ENCODE measurements at places on chromosomes 11 and 22.
A peak's percentile ranks its signal among the peaks of the same experiment; 100 is the strongest.

- DNase-seq, result no peak
Observed at GRCh38 chr22:48084041-48084728, 1321.7 kb downstream of the TBC1D22A start.

GRCh38 chr11:34625576-34625975 is 4.7 kb downstream of the EHF start:
- DNase-seq, result no peak

- DNase-seq, result no peak
Observed at GRCh38 chr11:121595717-121596161, 143.0 kb upstream of the SORL1-AS1 start.

GRCh38 chr11:68950270-68950669 is 30.5 kb downstream of the MRGPRD start:
- DNase-seq, result no peak

GRCh38 chr11:63826471-63827190 is 12.3 kb upstream of the MARK2 start:
- DNase-seq, result no peak

DNA sequence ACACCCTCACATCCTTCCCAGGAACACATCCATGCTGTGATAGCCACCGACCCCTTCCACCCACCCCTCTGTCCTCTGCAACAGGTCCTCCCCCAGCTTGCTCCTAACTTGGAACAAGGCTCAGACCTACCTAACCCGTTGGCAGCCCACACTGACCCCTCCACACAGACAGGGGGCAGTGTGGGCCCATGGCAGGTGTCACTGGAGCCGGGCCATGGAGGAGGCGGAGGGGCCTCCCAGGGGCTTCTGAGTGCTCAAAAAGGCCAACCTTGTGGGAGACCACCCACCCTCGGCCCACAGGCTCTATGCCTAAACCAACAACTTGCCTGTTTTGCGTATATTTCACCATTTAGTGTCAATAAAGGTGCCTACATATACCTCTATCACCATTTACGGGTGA is 57.0 kb downstream of the CERK start:
- DNase-seq, result no peak

DNA sequence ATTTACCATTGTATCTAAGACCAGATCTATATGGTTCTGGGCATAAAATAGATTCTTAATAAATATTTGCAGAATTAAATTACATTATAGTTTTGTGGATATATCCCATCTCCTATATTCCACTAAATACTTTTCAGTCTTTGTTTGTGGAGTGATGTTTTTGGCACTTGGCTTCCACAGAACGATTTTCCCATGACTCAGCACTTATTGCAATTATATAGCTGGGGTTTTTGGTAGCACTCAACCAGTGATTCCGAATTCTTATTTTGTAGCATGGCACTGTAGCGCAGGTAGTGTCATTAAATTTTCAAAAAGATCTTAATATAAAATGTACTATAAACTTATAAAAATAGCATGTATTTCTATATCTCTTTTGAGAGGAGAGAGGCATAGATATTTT is 221.2 kb downstream of the TRPC6 start:
- no peak for DNase-seq

GRCh38 chr22:23831781-23832180 is 7.0 kb downstream of the DERL3 start:
- no peak for DNase-seq

DNA sequence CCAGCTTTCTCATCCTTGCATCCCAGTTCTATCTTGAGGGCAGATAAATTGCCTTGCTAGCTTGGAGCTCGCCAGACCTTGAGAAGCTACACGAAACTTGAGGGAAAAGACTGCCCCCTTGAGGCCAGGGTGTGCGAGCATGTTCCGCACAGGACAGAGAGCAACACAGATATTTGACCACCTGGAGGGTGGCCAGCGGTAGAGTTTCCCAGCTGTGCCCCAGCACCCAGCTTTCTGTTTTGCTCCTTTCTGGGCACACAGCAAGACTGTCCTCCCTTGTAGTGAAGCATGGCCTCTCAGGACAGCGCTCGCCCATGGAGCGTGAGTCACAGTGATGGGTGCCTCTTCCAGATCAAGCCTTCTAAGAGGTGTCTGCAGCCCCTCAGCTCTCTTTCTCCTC is 23.5 kb downstream of the SPATA19 start:
- DNase-seq, result no peak

GRCh38 chr11:1772270-1773130 is 8.8 kb upstream of the CTSD start:
- peak; percentile 77 for DNase-seq

DNA sequence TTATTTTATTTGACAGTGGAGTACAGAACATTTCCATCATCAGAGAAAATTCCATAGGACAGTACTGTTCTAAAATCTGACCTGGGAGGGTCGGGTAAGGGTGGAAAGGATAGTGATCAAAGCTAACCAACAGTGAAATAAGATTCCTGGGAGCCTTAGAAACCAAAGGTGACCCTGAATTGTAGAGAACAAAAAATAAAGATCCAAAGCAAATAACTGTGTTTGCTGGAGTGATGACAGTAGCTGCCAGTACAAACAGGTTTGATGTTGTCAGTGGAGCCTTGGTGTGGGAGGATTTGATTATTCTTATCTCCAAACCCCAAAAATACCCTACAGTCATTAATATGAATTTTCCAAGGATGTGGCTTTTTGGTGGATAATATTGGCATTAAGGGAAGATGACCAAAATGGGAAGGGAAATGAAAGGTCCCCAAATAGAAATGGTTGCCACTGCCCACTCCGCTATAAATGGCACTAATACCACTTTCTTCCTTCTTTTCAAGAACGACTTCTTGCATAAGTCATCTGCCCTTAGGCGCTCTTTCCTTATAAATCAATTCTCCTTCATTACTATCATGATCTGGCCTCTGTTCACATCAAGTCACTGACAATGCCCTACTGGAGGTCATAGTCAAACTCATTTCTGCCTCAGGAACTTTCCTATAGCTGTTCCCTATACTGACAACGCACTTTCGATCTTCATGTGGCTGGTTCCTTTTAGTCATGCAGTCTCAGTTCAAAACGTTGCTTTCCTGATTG is 44.4 kb downstream of the EHF start:
- no peak for DNase-seq

- DNase-seq, result no peak
Observed at GRCh38 chr11:22461626-22462025, 123.4 kb downstream of the SLC17A6 start.

DNA sequence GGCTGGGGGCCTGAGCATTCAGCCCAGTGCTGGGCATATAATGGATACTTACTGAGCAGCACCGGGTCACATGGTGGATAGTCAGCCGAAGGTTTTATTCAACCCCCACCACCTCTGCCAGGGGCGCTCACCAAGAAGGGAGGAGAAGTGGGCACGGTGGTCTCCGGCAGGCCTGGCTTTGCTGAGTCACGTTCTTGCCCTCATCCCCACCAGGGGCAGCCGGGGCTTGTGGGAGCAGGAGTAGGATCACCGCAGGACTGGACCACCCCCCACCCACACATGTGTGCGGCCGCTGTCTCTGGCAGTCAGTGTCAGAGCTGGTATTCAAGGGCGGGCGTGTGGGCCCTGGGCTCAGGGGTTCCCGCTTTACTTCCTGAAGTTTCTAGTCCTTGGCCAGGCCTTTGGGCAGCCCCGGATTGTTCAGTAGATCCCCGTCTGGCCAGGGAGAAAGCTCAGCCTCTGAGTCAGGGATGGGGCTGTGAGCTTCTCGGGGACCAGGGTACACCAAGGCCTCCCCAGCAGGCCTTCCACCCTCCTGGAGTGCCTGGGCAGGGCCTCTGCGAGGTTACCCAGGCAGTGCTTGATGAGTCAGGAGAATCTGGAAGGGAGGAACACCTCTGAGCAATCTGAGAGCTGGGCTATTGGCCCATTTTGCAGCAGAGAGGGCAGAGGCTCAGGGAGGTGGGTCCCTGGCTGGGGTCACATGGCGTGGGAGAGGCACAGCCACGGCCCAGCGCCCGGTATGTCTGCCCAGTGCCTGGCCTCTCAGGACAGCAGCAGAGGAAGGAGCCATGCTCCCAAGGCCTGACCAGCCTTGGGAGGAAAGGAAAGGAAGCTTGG is 60.6 kb downstream of the RTL6 start:
- no peak for DNase-seq

DNA sequence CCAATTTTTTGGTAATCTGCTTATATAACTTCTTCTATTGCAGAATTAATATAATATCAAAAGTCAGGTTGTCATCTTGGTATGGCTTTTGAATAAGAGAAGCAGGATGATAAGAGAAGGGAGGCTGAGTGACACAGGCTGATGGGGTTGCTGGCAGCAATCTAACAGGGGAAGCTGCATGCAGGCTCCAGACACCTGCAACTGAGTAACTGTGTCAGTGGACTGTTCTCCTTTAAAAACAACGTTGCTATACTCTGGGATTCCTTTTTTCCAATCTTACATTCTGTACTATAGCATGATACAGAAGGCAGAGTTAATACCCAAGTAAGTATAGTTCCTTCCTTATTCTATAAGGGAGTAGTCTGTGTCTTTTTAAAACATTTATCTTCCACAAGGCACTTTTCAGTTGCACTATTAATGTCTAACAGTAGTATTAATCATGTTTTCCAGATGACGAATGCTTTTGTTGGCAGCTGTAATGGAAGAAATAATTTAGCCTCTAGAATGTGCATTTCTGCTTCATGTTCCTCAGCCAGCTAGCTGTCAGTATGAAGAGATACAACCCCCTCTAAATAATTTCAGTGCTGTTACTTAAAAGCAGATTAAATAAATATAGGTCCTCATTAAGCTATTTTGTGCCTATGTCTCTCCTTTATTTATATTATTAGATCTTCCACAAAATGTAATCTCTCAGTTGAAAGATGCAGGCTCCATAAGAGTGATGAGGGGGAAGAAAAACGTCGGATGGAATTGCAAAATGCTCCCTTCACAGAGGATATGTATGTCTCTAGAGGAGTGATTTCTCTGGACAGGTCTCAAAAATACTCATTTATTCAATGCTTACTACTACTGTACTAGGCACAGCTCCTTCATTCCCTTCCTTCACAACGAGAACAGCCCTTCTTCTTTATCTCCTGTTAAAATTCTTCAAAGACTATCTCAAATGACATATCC is 50.8 kb downstream of the ATG16L2 start:
- DNase-seq, result no peak

DNA sequence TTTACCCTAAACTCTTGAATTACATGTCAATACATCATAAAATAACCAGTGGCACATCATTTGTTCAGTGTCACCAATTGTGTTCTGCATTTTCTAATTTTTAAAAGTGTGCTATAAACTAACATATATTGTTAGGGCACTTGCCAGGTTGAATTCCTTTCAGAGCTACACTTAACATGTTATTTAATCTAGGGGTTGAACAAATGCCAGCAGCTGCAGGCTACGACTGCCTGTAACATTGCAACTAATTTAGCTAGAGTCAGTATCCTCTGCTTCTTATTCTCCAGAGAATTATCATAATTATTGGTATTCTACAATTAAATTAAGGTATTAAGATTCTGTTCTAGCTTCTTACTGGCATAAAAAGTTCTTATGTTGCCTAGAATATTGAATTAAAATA is 46.4 kb upstream of the ARHGAP42 start:
- no peak for DNase-seq

DNA sequence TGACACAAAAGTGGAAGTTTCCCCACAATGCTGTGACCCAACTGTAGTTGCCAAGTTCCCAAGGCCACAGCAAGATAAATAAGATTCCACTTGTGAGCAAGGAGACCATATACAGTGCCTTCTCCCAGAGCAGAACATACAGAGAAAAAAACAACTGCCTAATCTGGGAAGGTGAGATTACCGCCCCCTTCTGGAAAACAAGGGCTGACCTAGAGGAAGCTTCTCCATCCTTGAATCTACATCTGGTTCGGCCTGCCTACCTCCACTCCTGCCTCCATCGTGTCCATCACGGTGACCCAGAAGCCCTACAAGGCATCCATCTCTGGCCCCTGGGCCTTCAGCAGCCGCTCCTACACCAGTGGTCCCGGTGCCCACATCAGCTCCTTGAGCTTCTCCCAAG is 6.1 kb upstream of the RNASEH2C start:
- DNase-seq, result no peak

GRCh38 chr11:34630544-34630943 is 9.7 kb downstream of the EHF start:
- DNase-seq, result no peak

- DNase-seq, result no peak
Observed at GRCh38 chr22:27456696-27457503, 344.7 kb downstream of the MN1 start.

GRCh38 chr22:26214466-26214865 is 45.2 kb downstream of the SEZ6L start:
- no peak for DNase-seq

GRCh38 chr11:57979532-57980079 is 44.1 kb upstream of the OR9Q1 start:
- no peak for DNase-seq

GRCh38 chr11:26780376-26781085 is 58.7 kb upstream of the SLC5A12 start:
- DNase-seq, result no peak

- DNase-seq, result no peak
Observed at GRCh38 chr11:115745610-115746512, 241.6 kb upstream of the CADM1 start.

DNA sequence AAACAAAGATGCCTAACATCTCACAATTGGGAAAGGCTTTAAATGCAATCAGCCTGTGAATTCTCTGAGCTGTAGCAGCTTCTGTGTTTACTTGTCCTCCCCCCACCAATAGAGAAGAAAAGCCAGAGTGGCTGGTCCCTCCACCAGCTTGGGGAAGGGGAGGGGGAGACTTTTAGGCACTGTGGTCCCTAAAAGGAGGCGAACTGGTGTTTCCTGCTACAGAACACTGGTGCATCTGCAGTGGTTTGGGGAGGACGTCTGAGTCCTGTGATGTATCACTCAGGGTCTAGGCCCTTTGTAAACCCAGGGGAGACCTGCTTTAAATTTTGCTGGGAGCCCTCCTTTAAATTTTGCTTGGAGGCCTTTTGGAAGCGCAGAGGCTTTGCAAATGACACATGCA is 16.9 kb downstream of the TNRC6B start:
- no peak for DNase-seq

GRCh38 chr22:42577623-42578240 is 24.0 kb downstream of the SERHL2 start:
- DNase-seq, result no peak

GRCh38 chr22:48960576-48960975 is 867.1 kb downstream of the BRD1 start:
- no peak for DNase-seq

GRCh38 chr11:134283461-134284230 is 7.5 kb downstream of the GLB1L3 start:
- no peak for DNase-seq

- DNase-seq, result no peak
Observed at GRCh38 chr11:112392904-112393303, 132.2 kb upstream of the PLET1 start.

- DNase-seq, result no peak
Observed at GRCh38 chr11:1072821-1073231, 1.8 kb upstream of the MUC2 start.

All from activated T-cell treated with anti-CD3 and anti-CD28 coated beads, Interleukin-2, amount 50 U/mL, for 24 hours (primary cell).